ENCODE measurements at places on chromosomes 3 and 15.

- DNase-seq, result no peak
These were observed 137.9 kb downstream of the SNRPN start for GRCh38 chr15:25092661-25093060.

- no peak for DNase-seq
These were observed 741.6 kb upstream of the CBLB start for GRCh38 chr3:106610362-106610959.

- no peak for DNase-seq
These were observed 8.0 kb downstream of the FBLN2 start for GRCh38 chr3:13556917-13557316.

DNA sequence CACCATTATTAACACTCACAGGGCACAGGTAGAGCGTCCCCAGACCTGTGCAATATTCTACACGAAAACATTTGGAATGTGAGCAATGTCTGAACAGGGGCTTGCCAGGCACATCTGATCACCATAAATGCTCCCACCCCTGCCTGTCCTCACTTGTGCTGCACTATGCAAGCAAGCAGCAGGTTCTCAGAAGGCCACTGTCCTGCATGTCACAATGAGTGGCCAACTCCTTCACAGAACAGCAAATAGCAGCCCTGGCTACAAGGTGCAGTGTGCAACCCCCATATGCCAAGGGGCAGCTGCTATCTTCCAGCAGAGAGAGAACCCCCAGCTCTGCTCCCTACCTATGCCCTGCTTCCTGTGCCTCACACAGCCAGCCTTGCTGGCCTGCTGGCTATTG lies 32.6 kb downstream of the SEC22C start:
- DNase-seq, result no peak
